ENCODE measurements at places on chromosomes 12 and 14.

DNA sequence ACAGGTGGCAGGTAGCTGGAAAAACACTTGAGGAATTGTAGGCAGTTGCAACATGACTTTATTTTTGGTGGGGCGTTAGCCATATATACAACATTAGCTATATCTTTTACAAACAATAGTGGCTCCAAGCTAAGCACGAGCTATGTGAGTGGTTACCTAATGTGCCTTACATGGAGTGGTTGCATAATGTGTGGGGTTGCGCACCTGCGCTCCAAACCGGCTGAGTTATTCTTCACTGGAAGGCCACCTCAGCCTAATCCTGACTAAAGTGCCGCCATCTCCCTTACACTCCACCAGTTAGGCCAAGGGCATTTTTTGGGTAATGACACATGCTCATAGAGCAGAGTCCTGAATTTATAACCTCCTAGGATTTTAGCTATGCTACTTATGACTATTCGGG, 31.8 kb upstream of the G2E3 start:
- no peak for DNase-seq

DNA sequence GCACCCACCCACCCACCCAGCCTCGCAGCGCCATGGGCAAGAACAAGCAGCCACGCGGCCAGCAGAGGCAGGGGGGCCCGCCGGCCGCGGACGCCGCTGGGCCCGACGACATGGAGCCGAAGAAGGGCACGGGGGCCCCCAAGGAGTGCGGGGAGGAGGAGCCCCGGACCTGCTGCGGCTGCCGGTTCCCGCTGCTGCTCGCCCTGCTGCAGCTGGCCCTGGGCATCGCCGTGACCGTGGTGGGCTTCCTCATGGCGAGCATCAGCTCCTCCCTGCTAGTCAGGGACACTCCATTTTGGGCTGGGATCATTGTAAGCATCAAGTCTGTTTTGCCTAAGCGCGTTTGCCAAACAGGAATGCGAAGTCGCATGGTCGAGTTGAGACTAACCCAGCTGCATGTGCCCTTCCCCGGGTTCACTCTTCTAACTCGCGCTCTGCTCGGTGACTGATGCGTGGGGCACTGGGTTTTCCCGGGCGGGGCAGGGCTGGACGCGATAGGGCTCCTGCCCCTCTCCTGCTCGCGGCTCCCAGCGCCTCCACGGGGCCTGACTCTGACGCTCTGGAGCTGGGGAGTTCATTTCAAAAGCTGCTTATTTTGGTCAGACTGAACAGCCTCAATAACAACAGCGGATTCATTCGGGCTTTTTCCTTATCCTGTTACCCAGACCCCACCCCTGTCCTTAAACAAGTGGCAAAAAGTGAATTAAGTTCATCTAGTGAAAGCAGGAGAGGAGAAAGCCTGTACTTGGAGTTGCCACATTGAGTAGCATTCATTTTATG, 458 bp downstream of the SSPN start:
- peak; percentile 59 for DNase-seq

DNA sequence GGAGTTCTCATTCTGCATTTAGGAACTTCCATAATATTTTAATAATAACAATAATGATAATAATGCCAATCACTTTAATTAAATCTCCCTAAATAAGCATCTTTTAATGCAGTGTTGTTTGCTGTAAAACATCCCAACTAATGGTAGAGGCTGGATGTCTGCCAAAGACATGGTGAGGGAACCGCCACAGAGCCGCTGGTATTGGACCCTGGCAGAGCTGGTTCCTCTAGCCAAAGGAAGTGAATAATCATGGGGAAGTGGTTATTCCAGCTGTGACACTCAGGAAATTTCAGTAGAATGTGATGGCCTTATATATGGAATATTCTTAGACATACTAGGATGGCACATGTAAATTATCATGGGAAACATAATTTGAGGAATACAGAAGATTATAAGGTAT, 483.3 kb downstream of the ZFP36L1 start:
- no peak for DNase-seq

DNA sequence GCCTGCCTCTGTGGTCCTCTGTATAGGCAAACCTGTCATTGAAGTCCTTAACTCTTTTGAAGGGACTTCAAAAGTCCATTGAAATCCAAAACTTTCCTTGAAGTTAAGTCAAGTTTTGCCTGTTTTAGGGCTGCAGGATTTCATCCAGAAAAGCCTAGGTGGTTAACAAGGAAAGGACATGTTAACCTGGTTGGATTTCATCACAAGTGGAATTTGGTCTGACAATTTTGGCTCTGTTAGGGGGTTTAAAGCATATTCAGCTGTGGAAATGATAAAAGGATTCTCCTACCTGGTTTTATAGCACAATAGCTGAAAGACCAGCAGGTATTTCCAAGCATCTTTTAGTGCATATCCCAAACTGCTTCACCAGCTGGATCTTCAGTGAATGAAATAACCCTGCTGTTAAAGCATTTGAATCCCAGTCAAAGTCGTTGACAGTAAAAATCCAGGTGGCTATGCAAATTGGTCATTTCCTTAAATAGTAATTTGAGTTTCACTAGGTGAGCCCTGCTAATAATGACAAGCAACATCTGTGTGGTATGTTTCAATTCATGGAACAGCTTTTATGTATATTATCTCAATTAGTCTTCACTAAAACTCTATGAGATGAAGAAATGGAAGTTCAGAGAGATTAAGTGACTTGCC, 400.5 kb downstream of the ETNK1 start:
- DNase-seq, result no peak

- DNase-seq, result no peak
Observed at GRCh38 chr12:120455302-120455701, 9.1 kb downstream of the GATC start.

- DNase-seq, result no peak
Observed at GRCh38 chr12:22348208-22348607, 13.7 kb upstream of the ST8SIA1 start.

DNA sequence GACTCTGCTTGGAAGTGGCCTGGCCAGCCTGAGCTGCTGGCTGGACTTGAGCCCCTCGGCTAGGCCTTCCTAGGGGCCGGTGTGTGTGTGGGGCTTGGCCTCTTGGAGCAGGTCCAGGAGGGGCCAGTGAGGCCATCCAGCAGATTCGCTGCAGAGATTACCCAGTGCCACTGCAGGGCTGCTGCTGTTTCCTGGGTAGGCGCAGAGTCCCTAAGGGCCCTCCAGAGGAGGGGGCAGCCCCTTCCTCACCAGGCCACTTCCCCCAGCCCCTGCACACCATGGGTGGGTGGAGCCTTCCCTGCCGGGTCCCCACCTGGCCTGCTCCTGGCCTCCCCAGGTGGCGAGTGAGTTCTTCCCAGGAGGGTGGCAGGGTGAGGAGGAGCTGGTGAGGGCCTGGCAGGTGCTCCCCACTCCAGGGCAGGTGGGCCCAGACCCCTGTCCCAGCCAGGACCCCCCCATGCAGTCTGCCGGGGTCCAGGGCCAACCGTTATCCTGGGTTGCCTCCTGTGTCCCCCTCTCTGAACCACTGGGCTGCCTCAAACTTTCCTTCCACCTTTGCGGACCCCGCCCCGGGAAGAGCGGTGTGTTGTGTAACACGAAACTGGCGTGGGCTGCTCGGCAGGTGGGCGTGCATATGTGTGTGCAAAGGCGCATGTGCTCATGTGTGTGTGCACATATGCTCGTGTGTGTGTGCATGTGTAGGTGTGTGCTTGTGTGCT, 25.1 kb downstream of the ASPG start:
- DNase-seq, result no peak

DNA sequence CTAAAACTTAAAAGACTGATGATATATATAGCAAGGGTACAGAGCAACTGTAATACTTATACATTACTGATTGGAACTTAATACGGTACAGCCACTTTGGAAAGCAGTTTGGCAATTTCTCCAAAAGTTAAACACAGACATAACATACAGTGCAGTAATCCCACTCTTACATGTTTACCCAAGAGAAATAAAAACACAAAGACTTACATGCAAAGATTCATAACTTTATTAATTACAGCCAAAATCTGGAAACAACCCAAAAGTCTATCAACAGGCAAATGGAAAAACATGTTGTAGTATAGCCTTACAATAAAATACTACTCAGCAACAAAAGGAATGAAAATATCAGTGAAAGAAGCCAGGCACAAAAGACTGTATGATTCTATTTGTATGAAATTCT, 84.6 kb downstream of the GARIN6 start:
- DNase-seq, result no peak

GRCh38 chr12:116455540-116456329, 103.4 kb upstream of the MAP1LC3B2 start:
- peak; percentile 97 for DNase-seq

- peak; percentile 17 for DNase-seq
Observed at GRCh38 chr12:66688846-66689439, 10.1 kb upstream of the GRIP1 start.

DNA sequence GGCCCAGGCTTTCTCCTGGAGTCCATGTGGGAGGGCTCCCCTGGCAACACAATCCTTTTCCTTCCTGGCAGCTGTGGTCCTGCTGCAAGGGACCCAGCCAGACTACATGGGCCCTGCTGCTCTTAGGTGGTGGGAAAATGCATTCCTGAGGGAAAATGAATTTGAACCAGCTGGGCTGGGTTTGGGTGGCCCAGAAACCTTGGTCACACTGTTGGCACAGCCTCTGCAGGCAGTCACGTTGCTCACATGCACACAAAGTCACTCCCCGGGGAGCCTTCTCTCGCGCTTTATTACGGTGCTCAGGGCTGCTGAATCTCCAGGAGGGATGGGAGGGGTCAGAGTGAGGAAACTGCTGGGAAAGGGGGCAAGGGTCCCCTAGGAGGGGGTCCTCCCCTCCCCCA, 17.2 kb downstream of the PLEKHG3 start:
- peak; percentile 92 for DNase-seq

DNA sequence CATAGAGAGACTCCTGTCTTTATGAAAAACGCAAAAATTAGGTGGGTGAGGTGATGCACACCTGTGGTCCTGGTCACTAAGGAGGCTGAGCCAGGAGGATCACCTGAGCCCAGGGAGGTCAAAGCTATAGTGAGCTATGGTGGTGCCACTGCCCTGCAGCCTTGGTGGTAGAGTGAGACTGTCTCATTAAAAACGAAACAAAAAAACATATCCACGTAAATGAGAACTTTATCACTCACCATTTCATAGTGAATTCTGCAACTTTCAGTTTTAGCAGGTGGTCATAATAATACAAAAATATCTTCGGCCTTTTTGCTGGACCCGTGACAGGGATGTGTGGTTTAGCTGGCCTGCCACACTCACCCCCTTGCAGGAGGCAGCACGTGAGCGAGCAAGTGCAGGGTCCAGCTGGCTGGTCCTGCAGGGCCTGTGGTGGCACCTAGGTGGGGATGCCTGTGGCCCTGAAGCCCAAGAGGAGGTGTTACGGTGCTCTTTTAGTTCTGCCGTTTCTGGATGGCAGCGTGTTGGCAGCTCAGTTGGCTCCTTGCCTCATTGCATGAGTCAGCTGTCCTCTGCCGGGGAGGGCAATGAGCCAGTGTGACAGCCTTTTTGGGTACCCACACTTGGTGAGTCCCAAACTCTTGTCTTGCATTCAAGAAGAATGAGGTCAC, 1330.7 kb upstream of the TMEM132C start:
- no peak for DNase-seq

- no peak for DNase-seq
Observed at GRCh38 chr12:93274937-93275336, 102.8 kb upstream of the NUDT4 start.

DNA sequence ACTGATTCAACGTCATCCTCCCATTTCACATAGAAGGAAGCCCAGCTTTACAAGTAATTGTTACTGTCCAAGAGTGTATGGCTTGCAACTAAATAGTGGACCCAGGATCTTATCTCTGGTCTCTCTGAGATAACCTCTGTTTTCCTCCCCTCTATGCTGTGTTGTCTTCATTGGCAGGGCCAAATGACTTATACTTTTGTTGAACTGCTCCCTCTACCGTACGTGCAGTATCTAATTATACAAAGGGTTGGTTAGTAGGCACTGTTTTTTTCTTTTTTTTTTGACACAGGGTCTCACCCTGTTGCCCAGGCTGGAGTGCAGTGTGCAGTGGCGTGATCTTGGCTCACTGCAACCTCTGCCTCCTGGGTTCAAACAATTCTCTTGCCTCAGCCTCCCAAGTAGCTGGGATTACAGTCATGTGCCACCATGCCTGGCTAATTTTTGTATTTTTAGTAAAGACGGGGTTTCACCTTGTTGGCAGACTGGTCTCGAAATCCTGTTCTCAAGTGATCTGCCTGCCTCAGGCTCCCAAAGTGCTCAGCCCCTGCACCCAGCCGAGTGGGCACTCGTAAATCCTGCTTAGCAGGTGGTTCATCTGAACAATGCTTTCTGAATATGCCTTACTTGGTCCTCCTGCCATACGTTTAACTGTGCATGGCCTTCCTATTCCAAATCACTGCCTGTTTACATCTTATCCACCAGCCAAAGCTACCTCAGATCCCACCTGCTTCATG, 162.1 kb downstream of the ADCK1 start:
- DNase-seq, result no peak

DNA sequence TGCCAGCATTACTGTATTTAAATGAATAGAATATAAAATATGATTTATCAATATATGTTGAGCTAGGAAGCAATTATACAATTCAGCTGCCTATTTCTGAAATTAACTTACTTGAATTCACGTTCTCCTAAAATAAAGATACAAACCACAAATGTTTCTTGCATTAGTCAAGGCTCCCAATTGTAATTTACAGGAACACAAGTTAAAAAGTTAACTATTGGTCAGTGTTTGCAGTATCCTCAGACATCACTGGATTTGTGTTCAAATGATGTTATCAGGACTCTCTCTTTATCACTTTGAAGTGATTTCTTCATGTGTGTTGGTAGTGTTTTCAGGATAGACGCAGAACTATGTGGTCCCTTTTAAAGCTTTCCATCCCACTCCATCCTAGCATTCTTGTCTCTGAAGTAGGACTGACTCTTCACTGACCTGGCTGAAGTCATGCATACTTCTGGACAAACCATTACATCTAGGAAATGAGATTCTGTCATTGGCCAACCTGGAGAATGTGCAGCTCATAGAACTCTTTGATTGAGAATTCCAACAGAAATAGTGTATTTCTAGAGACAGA, 156.1 kb downstream of the KICS2 start:
- DNase-seq, result peak; percentile 47

DNA sequence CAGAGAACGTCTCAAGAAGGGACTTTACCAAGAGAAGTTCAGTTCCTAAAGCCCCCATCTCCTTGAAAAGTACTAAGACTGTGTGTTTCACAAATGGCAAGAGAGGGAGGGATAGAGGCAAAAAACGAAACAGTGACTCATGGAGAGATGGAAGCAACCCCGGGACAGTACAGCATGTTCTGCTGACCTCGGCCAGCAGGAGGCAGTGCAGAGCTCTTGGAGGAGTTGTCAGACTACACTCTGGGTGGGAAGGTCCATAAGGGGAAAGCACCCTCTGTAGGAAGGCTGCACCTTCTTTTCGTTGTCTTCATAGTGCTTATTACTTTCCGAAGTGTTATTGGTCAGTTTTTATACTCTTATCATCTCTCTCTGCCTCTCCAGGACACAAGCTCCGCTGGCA, 525.2 kb upstream of the CCDC196 start:
- DNase-seq, result peak; percentile 40

GRCh38 chr14:72404998-72405397, 472.8 kb downstream of the RGS6 start:
- DNase-seq, result no peak

- no peak for DNase-seq
Observed at GRCh38 chr12:64147011-64147631, 75.0 kb downstream of the KICS2 start.

All from fibroblast of skin of right biceps (primary cell).